Non-pigmented ciliary epithelial cell (primary cell): ENCODE measurements at places on chromosomes 13 and 19.

DNA sequence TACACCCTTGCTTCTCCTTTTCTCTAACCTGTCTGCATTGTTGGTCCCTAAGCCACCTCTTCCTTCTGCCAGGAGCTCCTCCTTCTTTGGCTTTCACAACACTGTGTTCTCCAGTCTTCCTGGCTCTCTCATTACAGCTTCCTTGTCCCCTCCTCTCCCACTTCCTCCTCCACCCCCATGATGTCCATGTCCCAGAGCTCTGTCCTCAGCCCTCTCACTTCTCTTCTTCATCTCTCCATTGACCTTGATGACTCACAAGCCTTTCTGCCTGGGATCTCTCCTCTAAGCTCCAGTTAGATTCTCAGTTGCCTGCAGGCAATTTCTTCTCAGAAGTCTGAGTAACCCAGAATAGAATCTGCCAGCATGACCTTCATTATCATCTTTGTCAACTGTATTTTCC lies 100.3 kb upstream of the WASF3 start:
- DNase-seq: no peak

GRCh38 chr19:29945433-29945832 lies 3.4 kb downstream of the URI1 start:
- DNase-seq: no peak

DNA sequence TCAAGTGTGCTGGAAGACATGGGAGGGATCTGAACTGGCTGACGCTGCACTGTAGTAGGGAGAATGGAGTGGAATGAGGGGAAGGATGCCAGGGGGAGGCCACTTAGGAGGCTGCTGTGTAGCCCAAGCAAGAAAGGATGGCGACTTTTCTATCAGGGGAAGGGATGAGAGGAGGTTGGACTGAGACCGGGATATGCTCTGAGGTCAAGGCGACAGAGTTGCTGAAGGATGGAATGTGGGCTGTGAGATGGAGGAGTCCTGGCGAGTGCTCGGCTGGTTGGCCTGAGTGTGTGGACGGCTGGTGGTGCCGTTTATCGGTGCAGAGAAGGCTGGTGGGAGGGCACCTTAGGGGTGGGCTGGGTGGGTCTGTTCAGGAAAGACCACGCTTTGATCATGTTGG lies 45.7 kb downstream of the IRS2 start:
- no peak for DNase-seq

DNA sequence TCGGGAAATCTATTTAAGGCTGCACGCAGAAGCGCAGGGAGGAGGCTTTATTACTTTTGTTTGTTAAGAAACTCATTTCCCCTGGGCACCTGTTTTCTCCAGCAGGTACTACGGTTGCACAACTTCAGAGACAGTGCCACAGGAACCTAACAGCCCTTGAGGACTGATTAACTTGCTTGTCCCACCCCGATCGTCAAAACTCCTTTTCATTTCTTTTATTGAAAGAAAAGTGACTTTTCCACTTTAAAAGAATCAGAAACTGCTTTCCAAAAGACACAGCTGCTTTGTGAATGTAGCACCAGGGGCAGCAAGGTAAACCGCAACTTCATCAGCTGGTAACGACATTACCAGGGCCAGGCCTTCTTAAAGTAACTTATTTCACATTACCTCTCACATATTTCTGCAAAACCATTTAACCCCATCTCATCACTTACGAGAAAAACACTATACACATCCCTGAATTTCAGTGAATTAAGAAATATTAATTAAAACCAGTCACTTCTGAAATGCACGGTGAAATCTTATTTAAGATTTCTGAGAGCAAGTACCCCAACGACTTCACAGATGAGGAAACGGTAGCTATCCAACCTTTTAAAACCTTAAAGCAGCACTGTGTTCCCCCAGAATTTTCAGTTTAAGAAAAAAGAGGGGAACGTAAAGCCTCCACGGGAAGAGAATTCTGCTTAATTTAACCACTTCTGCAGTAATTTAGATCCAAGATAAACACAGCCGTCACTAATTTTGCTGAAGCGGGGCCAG lies 1.4 kb downstream of the ANKRD10 start:
- DNase-seq: no peak

GRCh38 chr13:35256459-35257148 lies 219.9 kb downstream of the MAB21L1 start:
- DNase-seq: no peak

GRCh38 chr13:49113526-49114286 lies 106.4 kb upstream of the MLNR start:
- peak; percentile 46 for DNase-seq

GRCh38 chr13:37490176-37490779 lies 108.3 kb downstream of the POSTN start:
- no peak for DNase-seq
